ENCODE measurements at places on chromosomes 1 and 21.

- DNase-seq = no peak
These were observed 131.2 kb downstream of the TRABD2B start for GRCh38 chr1:47865881-47866535.

GRCh38 chr1:229854620-229855019, 212.4 kb upstream of the GALNT2 start:
- DNase-seq = no peak

DNA sequence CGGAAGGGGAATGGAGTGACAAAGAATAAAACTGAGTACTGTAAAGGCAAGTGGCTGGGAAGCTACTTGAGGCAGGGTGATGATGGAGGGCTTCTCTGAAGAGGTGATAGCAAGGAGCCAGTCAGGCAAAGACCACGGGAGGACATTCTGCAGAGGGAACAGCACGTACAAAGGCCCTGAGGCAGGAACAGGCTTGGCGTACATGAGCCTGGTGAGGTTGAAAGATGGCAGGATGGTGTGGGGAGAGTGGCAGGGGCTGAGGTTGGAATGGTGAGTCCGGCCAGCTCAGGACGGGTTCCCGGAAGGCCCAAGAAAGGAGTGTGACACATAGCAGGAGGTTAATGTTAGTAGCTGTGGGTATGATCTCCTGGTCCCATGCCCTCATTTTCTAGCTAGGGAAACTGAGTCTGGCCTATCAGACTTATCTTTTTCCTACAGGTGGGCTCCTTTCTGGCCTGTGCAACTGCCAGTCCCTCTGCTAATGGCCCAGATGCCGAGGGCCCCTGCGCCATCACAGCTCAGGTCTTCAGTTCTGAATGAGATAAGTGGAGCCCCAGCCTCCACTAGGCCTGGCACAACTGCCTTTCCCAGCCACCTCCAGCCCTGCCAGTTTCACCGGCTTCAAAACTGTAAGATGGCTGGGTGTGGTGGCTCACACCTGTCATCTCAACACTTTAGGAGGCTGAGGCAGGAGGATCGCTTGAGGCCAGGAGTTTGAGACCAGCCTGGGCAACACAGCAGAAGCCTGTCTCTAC, 87.0 kb downstream of the VWA5B1 start:
- no peak for DNase-seq

DNA sequence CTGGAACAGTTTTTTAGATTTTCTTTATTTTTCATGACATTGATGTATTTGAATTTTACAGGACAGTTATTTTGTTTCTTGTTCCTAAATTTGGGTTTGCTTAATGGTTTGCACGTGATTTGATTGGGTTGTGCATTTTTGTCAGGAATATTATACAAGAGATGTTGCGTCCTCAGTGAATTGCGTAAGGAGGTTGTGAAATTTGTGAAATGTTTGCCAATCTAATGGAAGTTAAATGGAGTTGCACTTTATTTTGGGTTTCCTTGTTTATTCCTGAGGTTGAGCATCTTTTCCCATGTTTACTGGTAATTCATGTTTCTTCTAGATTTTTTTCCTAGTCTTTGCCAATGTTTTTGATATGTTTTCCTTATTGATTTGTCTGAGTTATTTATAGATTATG, 19.9 kb downstream of the ZNF648 start:
- DNase-seq = no peak

DNA sequence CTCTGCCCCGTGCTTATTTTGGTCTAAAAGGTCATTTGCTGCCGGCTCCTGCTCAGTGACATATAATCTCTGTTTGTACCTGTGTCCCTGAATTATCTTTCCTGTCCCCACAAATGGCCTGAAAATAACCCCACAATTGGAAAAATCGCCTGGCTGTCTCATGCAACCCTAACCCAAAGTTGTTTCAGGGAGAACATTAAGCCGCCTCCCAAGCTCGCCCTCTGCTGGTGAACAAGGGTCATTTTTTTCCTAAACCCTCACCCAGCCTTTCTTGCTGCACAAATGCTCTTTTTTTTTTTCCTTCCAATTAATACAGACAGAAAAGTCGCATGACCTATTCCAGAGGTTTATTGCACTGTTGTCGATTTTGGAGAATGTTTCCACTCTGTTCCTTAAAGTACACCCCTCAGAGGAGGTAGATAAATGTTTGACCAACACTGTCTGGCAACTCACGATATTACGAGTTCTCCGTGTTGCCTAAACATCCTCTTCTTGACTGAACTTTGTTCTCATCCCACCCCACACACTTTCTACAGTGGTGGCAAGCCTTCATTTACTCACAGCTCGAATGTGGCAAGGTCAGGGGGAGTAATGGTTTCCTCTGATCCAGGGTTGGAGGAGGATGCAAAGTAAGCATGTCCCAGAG, 148.7 kb downstream of the ZZZ3 start:
- peak; percentile 81 for DNase-seq

- no peak for DNase-seq
These were observed 22.8 kb downstream of the INSL5 start for GRCh38 chr1:66778266-66778665.

DNA sequence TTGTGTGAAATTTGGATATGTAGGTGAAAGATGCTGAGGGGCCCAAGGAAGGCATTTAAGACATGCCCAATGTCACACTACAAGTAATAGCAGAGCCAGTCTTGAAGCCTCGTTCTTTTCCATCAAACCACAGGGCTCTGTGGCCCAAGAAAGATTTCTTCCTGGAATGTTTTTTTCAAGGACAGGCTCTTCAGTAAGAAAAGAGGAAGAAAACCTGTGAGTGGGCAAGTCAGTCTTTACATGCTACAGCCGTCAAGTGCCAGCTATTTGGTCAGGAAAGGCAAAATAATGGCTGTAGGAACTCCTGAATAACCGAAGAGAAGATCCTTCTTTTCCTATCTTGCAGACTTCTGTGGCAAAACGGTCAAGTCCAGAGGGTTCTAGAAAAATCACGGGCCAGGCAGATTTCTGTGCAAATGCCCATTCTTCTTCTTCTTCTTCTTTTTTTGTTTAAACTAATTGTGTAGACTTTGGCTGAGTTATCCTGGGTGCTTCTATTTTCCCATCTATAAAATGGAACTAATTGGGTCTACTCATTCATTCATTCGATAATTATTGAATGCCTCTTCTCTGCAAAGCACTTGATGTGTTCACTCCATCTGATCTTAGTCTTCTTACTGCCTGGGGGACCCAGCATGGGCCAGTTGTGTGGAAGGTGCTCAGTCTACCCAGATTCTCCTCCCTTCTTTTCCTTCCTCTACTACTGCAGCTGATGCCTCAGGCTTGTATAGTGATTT, 1.9 kb upstream of the ID3 start:
- no peak for DNase-seq

- DNase-seq = peak; percentile 36
These were observed 232.1 kb downstream of the LMO4 start for GRCh38 chr1:87560601-87561360.

GRCh38 chr1:21449906-21450305, 10.0 kb downstream of the NBPF3 start:
- peak; percentile 69 for DNase-seq

GRCh38 chr21:31943561-31943960, 70.7 kb downstream of the HUNK start:
- no peak for DNase-seq

- no peak for DNase-seq
These were observed 1.8 kb downstream of the CCDC17 start for GRCh38 chr1:45621895-45622523.

- no peak for DNase-seq
These were observed 106.0 kb downstream of the TPTE start for GRCh38 chr21:10627316-10627863.

DNA sequence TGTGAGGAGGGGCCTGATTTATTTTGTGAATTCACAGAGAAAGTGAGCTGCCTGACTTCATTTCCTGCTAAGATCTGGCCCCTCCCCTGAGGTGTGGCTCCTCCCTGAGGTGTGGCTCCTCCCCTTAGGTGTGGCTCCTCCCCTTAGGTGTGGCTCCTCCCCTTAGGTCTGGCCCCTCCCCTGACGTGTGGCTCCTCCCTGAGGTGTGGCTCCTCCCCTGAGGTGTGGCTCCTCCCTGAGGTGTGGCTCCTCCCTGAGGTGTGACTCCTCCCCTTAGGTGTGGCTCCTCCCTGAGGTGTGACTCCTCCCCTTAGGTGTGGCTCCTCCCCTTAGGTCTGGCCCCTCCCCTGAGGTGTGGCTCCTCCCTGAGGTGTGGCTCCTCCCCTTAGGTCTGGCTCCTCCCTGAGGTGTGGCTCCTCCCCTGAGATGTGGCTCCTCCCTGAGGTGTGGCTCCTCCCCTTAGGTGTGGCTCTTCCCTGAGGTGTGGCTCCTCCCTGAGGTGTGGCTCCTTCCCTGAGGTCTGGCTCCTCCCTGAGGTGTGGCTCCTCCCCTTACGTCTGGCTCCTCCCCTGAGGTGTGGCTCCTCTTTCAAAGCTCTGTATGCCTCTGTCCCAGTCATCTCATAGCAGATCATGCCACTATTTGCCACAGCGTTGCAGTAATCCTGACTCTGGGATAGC, 26.9 kb upstream of the LRRC3 start:
- no peak for DNase-seq

DNA sequence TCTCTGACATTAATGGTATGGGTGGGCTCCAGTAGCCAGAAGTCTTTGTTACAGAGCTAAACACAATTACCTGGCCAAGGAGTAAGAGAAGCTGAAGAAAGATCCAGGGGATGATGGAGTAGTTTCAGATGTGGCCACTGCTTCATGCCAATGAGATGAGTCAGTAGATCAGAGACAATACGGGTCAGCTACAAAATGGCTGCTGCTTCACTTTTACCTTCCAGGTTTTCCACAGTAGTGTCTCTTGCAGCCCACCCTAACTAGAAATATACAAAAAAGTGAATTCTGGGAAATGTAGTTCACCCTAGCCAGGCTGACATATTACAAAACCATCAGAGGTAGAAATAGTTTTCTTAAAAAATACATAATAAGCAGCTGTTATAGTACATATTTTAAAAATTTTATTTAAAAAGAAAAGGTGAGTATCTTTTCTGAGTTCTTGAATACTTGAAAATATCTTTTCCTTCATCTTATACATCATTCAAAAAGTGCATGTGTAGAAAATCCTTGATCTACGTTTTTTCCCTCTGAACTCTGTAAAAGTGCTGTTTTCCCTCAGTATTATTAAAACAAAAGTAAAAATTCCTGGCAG, 36.1 kb downstream of the LRIF1 start:
- DNase-seq = no peak

- no peak for DNase-seq
These were observed 5.4 kb upstream of the ZBTB8A start for GRCh38 chr1:32533792-32534327.

- no peak for DNase-seq
These were observed 269.9 kb upstream of the C1orf174 start for GRCh38 chr1:4169991-4170390.

DNA sequence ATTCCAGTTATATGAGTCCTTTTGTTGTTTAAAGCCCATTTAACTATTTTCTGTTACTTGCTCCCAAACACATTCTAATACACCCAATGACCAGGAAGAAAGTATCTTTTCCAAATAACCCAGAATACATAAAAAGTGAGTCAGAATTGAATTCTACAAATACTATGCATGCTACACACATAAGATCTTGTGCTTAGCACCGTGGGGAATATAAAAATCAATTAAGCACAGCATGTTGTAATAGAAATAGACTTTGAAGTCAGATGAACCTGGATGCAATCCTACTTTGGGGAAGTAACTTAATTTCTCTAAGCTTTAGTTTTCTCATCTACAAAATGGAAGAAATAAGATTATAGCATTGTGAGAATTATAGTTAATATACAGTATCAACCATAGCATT, 40.5 kb upstream of the MUTYH start:
- no peak for DNase-seq

DNA sequence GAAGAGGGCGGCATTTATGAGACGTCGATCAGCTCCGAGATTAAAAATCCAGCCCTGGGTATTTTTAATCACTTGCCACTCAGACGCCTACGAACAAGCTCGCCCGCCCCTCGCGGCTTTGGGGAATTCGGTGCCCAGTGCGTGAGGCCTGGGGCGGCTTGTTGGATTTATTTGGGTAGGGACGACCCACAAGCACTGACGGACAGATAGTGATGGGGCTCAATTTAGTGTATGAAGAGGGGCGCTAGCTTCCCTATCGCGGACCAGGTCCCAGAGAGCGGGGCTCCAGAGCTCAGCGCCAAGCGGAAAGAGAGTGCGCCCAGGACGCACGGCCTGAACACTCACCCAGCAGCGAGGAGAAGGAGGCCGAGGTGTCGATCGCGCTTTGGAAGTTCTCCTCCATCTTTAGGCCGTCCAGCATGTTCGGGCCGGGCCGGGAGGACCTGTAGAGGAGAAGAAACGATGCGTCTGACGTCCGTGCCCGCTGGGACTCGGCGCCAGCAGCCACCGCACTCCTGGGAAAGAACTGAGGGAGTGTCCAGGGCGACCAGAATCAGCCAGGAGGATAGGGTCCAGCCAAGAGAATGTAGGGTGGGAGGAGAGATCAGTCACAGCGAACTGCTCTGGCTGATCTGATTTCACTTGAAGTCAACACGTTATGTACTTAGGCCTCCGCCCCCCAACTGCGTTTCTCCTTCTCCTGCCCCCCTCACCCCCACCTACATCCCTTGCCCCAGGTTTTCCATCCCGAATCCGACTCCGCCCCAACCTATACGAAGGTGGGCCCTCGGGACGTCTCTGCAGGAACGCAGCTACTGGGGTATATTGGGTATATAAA, 1.2 kb downstream of the LMX1A start:
- no peak for DNase-seq

GRCh38 chr1:163273766-163274441, 47.9 kb upstream of the NUF2 start:
- no peak for DNase-seq

DNA sequence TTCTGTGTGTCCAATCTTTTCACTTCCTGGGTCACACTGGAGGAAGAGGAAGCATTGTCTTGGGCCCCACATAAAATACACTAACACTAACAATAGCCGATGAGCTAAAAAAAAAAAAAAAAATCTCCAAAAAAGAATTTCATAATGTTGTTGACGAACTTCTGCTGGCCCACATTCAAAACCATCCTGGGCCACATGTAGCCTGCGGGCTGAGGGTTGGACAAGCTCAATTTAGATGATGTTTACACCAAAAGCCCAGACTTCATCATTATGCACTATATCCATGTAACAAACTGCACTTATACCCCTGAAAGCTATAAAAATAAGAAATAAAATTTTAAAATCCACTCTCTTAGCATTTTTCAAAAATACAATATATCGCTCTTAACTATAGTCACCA, 187.8 kb upstream of the PTBP2 start:
- DNase-seq = no peak

DNA sequence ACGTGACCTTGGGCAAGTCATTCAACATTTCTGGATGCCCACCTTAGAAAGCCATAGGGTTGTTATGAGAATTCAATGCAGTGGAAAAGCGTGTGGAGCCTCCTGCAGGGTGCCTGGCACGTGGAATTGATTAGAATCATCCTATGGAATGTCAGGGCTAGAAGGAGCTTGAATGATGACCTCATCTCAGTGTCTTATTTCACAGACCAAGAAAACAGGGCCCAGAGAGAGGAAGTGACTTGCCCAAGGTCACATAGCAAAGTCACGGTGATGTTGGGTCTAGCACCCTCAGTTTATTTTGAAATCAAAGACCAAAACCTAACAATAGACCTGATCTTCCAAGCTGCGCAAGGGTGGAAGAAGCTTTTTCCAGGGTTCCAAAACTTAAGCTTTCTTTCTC, 6.0 kb downstream of the TRABD2B start:
- peak; percentile 77 for DNase-seq

GRCh38 chr1:165137551-165138316, 218.8 kb downstream of the LMX1A start:
- DNase-seq = no peak

Measured in fibroblast of upper back skin (primary cell).